Body of pancreas (tissue), 4 donors: ENCODE measurements at places on chromosomes 4 and X.

DNA sequence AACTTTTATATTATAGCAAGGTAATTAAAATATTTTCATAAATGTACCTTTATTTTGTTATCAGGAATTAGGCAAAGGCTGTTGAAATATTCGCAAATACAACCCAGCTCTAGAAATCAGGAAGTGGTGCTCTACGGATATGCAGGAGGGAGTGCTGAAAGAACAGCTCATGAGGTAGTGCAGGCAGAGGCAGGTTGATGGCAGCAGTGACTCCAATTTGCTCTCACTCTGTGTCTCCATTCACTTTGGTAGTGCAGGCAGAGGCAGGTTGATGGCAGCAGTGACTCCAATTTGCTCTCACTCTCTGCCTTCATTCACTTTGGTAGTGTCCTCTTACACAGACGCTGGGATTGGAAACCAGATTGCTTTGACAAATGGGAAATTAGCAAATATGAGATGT lies 277.9 kb downstream of the TRIML1 start:
- DNase-seq = no peak

GRCh38 chrX:38768079-38768478 lies 33.2 kb upstream of the MID1IP1 start:
- peak; percentile 10 for DNase-seq

GRCh38 chr4:166324321-166324720 lies 451.3 kb downstream of the TLL1 start:
- DNase-seq = peak; percentile 37

GRCh38 chrX:118652717-118653116 lies 74.7 kb upstream of the IL13RA1 start:
- no peak for DNase-seq

DNA sequence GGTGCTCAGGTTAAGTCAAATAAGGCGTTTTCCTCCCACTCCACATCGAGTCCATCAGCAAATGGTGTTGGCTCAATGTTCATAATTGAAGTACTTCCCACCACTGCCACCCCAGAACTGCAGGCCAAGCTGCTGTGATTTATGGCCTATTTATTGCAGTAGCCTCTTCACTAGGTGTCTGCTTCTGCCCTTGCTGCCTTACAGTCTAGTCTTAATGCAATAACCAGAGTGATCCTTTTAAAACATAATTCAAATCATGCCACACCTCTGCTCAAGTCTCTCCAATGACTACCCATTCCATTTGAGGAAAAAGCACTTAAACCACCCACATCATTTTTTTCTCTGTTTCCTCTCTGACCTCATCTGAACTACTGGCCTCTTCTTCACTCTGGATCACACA lies 220.3 kb downstream of the KCNIP4 start:
- DNase-seq = no peak

- no peak for DNase-seq
Observed at GRCh38 chr4:41052287-41052686, 162.1 kb downstream of the APBB2 start.

DNA sequence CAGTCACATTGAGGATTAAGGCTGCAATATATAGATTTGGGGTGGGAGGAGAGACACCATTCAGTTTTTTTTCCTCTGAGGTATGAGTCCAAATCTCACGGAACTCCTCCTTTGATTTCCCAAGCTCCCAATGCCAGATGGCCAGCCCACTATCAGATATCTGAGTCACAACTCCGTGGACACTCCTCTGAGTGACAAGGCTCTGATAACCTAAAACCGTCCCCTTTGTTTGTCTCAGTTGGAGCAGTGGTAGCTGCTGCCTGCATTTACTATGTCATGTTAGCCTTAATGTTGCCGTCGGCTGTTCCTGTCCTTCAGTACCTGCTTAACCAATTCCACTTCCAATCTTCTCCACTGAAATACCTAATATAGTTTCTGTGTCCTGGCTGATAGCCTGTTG lies 107.3 kb downstream of the DTHD1 start:
- no peak for DNase-seq

- no peak for DNase-seq
Observed at GRCh38 chr4:36274158-36274557, 7.3 kb upstream of the DTHD1 start.

- DNase-seq = no peak
Observed at GRCh38 chrX:13791145-13791544, 25.7 kb downstream of the GPM6B start.

- DNase-seq = no peak
Observed at GRCh38 chr4:27100713-27101112, 240.1 kb downstream of the STIM2 start.

DNA sequence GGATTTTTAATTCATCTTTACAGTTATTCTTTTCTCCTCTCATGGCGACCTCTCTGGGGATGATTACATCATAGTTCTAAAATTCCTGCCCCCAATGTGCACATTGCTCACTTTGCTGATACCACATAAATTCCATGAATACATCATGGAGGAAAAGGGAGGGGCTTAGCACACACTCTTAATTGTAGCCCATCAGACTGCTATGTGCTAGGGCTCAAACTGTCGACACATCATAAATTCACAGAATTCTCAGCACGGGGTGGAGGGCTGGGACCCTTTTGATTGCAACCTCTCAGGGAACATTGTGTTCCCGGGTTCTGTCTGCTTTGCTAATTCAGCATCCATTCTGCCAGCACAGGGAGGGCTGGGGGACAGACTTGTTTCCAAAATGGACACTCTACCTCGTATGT lies 592.9 kb downstream of the BCOR start:
- no peak for DNase-seq

DNA sequence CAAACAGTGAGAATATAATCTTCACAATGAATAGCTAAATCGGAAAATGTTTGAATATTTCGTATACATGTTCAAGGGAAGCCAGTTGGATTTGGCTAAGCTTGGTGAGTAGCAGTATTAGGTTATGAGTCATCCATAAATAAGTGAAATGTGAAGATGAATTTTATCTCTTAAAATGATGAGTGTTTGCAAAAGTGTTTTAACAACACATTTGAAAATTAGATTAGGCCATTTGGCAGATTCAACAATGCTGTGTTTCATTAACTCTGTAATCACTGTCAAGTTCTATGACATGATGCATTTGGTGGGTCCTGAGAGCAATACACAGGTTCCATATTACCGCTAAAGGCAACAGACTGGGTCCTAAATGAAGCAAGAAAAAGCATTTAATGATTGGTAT lies 301.9 kb upstream of the PRPS2 start:
- DNase-seq = no peak

DNA sequence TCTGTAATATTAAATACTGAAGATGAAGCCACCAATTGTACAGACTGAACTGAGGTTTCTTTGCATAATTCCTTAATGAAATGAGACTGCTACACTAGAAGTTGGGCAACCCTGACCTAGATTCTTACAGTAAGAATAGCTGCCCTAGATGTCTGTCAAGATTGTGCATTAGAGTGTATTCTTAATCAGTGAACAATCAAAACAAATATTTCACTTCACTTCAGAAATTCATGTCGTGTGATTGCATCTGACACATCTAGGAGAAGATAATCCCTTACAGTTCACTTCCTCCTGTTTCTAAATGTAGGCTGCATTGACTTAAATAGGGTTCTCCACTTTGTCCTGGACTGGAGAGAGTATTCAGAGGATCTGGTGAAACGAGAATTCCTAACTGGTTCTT lies 283.1 kb downstream of the HNRNPD start:
- no peak for DNase-seq

GRCh38 chrX:46577221-46578005 lies 3.8 kb downstream of the CHST7 start:
- DNase-seq = no peak

GRCh38 chr4:159632031-159632430 lies 529.2 kb downstream of the RAPGEF2 start:
- no peak for DNase-seq

GRCh38 chr4:70818921-70819320 lies 20.8 kb downstream of the GRSF1 start:
- no peak for DNase-seq

- DNase-seq = no peak
Observed at GRCh38 chr4:117514391-117515175, 429.2 kb upstream of the TRAM1L1 start.

- no peak for DNase-seq
Observed at GRCh38 chr4:57095956-57096355, 14.2 kb downstream of the IGFBP7 start.

- no peak for DNase-seq
Observed at GRCh38 chr4:113759696-113760093, 1.8 kb downstream of the CAMK2D start.

GRCh38 chr4:26992657-26993361 lies 132.2 kb downstream of the STIM2 start:
- no peak for DNase-seq

DNA sequence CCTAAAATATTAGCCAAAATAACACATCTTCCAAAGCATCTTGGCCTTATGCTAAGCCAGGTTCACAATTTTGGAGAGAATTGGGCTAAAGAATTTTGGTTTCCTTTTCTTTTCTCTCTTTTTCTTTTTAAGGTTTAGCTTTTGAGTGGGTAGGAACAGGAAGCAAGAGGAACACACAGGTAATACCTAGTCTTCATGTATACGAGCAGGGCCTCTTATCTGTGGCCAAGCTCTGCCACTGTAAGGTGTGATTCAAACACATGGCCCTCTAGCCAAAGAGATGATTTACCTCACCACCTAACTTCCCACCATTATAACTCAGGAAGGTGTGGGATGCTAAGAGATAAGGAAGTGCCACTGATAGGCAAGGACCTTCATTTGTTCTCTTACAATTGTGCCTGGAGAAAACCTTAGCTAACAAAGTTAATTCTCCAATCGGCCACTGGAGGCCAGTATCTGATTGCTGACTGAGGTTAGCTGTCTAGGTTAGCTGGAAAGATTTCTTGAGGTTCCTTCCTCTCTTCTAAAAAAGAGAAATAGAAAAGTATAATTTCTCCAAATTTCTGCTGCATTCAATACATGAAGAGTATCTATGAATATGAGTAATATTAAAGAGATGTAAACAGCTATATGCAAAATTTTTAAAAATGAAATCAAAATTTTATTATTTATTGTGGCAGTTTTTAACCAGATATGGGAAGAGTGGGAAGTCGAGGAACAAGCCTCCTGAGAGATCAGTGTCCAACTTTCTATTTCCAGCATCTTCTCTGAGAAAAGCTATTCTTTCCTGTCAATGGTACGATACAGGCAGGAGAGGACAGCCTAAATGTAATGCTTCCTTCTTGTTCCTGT lies 30.1 kb upstream of the BBS7 start:
- DNase-seq = peak; percentile 50

GRCh38 chrX:94178145-94178788 lies 504.3 kb downstream of the FAM133A start:
- no peak for DNase-seq

- no peak for DNase-seq
Observed at GRCh38 chr4:13548059-13548983, 4.0 kb upstream of the NKX3-2 start.

DNA sequence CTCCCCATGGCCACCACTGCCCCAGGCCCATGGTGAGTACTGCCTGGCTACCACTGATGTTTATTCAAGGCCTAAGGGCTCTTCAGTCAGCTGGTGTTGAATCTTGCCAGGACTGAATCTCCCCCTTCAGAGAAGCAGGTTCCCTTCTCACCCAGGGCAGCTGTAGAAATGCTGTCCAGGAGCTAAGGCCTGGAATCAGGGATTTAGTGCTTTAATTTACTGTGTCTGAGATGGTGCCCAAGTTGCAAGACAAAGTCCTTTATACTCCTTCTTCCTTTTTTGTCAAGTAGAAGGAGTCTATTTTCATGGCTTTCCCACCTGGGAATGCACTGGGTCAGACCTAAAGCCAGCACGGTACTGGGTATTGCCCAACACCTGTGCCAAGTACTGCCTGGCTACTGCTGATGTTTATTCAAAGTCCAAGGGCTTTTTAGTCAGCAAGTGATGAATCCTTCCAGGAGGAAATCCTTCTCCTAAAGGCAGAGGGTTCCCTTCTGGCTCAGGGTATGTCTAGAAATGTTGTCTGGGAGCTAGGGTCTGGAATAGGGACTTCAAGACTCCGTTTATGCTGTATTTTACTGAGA lies 117.6 kb upstream of the ATOH1 start:
- no peak for DNase-seq

DNA sequence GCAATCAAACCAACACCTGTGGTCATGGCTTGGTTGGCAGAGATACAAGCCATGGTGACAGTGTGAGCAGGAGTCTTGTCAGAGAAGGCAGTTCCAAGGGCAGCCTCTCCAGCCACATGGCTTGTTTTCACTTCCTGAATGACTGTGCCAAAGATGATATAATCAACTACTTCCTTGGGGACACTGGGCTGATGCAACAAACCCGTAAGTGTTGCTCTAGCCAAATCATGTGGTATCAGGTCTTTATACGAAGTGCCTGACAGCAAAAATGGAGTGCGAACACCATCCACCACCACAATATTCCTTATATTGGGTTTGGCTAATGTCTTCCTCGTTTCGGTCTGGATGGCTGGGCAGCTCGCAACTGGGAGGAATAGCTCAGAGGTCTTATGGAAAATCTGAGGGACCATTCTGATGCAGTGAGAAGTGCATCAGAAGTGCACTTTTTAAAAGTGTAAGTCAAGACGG lies 922.0 kb downstream of the NLGN4X start:
- DNase-seq = no peak

DNA sequence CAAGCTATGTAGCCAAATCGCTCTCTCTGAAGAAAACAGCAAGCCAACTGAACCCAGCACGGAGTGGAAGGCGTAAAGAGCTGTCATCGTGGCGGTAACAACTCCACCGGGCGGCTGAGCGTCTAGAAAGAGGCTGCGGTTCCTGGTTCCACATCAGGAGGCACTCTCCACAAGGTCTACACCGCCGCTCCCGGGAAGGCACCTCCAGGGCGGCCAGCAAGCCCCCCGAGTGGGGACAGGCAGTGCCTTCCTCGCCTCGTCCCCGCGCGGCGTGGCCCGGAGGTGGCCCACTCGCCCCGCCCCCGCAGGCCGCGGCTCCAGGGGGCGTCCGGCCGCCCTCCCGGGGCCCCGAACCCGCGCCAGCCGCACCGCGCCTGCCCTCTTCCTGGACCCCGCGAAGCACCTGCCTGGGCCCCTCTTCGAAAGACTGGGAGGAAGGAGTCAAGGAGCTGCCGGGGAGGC lies 755 bp downstream of the KLHL8 start:
- DNase-seq = peak; percentile 50

DNA sequence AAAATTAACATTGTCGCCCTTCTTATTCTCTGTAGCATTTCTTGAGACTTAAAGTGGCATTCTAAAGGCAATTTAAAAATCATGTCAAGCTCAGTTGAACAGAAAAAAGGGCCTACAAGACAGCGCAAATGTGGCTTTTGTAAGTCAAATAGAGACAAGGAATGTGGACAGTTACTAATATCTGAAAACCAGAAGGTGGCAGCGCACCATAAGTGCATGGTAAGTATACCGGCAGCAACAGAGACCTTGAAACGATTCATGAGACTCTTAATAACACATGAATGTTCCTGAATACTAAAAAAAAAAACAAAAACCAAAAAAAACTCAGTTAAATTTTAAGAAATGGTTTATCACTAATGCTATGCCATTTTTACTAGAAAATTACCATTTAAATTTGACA lies 82.4 kb upstream of the HPRT1 start:
- peak; percentile 59 for DNase-seq

- no peak for DNase-seq
Observed at GRCh38 chr4:77652237-77652897, 46.7 kb downstream of the CXCL13 start.

- DNase-seq = no peak
Observed at GRCh38 chr4:22414833-22415232, 101.0 kb downstream of the ADGRA3 start.

GRCh38 chrX:14690553-14690952 lies 161.2 kb downstream of the GLRA2 start:
- no peak for DNase-seq

- DNase-seq = no peak
Observed at GRCh38 chr4:54568184-54568583, 89.6 kb upstream of the KIT start.
